Kidney tubule cell (primary cell): ENCODE measurements at places on chromosomes 1 and 21.

DNA sequence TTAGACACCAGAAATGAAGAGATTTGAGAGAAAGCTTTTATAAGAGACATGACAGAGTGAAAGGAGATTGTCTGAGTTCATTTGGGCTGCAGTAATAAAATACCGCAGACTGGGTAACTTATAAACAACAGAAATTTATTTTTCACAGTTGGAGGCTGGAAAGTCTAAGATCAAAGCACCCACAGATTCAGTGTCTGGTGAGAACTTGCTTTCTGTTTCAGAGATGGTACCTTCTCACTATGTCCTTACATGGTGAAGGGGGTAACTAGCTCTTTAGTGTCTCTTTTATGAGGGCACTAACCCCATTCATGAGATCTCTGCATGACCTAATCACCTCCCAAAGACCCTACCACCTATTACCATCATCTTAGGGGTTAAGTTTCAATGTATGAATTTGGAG is 30.9 kb upstream of the FCRL4 start:
- no peak for DNase-seq

DNA sequence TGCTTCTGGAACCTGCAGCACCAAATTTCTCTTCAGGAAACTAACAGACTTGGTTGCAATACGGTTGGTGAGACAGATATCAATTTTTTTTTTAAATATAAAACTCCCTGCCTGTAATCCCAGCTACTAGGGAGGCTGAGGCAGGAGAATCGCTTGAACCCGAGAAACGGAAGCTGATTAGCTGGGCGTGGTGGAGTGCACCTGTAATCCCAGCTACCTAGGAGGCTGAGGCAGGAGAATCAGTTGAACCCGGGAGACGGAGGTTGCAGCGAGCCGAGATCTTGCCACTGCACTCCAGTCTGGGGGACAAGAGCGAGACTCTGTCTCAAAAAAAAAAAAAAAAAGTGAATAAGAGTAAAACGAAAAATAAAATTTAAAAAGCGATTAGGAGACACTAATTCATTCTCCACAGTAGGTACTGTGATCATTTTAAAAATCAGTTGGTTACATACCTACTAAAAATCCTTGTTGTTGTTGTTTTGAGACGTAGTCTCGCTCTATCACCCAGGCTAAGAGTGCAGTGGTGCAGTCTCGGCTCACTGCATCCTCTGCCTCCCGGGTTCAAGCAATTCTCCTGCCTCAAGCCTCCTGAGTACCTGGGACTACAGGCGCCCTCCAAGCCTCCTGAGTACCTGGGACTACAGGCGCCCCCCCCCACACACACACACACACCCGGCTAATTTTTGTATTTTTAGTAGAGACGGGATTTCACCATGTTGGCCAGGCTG is 796 bp upstream of the RBM8A start:
- no peak for DNase-seq

DNA sequence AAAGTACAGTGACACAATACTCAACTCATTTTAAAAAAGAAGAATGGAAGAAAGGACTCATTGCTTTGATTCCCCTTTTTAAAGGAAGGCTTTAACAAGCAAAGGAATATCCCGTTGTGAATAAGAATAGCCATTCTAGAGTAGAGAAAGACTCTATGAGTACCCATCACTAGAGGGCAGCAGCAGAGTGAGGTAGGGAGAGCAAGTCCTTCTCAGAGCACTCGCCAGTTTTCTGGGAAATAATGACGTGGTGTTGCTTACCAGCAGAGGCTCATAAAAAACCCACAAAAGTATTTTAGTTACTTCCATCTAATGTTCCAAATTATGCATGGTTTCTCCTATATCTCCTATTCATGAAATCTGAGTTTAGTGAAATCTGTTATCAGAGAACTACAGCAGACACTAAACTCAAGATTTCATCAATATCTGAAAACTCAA is 74.6 kb downstream of the USP24 start:
- peak; percentile 75 for DNase-seq

DNA sequence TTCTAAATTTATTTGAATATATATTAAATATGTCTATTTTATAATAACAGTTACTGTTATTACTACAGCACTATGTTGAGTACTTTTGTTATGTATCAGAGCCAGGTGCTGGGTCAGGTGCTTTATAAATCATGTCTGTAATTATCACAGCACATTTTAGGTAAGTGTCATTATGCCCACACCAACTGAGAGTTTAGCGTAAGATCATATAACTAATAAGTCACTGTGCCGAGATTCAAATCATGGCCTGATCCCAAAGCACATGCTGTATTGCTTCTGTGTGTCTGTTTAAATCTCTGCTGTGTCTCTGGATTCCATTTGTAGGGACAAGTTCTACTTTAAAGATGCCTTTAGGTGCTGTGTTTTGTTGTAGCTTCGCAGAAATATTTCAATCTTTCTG is 1.9 kb downstream of the GPSM2 start:
- DNase-seq: no peak

- DNase-seq: no peak
Measured at GRCh38 chr1:17121881-17122280, 2.6 kb upstream of the PADI2 start.

- DNase-seq: peak; percentile 8
Measured at GRCh38 chr1:2443277-2444137, 31.1 kb upstream of the PEX10 start.

DNA sequence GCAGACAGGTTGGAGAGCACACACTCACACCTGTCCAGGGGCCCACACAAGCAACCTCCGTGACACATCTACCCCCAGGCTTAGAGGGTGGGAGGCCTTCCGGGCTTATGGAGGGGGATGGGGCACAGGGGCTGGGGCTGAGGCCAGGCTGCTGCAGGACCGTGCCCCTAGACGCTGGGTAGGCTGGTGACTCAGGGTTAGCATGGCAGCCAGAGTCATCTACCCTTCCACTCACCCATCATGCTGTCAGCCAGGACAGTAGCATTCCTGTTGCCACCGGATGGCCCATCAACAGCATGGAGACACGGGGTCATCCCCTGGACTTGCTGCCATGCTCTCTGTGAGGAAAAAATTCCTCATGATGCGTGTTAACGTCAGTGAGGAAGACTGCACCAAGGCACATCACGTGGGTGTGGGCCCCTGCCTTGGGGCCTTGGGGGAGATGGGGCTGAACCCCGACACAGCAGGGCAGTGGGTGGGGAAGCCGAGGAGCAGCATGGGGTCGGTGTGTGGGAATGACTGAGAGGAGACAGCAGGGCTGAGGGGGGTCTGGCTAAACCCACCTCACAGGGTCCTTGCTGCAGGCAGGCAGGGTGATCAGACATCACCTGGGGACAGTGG is 52.8 kb downstream of the WNT9A start:
- no peak for DNase-seq

DNA sequence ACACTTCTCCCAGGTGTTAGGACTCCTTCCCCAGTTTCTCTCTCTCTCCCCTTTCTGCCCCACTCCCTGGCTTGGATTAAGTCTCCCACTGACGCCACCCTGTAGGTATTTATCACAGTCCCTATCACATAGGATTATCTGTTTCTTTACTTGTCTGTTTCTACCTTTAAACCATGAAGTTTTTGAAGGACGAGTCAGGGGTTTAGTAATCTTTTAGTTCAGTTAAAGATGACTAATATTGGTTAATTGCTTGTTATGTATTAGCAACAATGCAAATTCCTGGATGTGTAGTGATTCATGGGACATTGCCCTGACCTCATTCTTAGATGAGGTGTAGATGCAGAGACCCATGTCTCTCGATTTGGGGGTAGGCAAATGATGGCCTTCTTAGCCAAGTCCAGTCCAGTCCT is 6.4 kb downstream of the LAMC1 start:
- DNase-seq: peak; percentile 95

- no peak for DNase-seq
Measured at GRCh38 chr1:215835951-215836350, 268.8 kb downstream of the KCTD3 start.

DNA sequence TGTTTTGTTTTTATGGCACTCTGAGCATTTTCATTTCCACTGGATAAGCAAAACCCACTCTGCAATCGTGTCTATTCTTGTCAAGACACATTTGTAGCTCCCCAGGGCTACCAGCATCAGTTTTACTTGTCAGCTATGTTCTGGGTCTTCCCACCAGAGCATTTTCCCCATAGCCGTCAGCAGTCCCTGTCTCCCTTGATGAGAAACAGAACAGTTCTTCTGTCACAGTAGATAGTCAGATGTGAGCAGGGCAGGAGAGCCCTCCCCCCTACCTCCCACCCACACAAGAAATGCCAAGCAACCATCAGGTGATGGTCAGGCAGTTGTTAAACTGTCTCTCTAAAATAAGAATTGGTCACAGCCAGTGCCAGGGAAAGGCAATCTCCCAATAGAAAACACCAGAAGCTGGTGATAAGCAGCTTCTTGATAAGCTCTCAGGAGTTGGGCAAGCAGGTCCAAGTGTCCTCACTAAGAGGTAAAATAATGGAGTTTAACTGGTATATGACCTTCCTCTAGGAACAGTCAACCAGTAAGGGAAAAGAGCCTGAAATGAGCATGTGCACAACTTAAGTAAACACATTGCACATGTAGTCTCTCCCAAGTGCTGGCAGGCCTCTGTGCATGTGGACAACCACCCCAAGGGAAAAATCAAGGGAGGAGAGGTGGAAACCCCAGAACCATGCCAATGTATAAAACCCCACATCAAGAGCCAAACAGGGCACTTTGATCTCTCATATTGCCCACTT is 208.2 kb downstream of the S1PR1 start:
- DNase-seq: no peak

- DNase-seq: no peak
Measured at GRCh38 chr1:20867847-20868246, 80.7 kb upstream of the HP1BP3 start.

DNA sequence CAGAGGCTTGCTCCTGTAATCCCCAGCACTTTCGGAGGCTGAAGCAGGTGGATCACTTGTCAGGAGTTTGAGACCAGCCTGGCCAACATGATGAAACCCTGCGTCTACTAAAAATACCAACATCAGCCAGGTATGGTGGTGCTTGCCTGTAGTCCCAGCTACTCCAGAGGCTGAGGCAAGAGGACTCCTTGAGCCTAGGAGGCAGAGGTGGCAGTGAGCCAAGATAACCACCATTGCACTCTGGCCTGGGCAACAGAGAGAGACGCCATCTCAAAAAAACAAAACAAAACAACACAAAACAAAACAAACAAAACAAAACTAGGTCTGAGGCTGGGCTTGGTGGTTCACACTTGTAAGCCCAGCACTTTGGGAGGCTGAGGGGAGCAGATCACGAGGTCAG is 38.7 kb upstream of the RAP1GAP start:
- no peak for DNase-seq

DNA sequence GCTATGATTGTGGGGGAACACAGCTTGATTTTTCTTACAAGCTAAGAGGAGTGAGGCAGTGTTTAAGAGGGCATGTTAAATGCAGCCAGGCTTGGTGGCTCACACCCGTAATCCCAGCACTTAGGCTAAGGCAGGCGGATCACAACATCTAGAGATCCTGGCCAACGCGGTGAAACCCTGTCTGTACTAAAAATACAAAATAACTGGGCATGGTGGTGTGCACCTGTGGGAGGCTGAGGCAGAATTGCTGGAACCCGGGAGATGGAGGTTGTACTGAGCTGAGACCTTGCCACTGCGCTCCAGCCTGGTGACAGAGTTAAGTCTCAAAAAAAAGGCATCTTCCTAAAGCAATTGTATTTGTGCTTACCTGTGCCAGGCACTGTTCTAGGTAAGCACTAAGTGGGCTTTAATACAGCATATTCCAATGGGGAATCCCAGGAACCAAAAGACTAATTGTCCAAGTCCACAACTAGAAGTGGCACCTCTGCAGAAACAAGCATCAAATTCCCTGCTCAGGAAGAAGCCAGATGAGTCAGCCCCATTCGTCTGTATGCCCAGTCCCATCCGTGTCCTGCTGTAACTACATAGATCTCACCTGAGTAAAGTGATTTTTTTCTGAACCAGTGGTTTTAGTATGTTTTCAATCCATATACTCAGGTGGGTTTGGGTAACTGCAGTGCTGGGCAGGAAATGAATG is 4.6 kb downstream of the RCC1 start:
- DNase-seq: peak; percentile 76

DNA sequence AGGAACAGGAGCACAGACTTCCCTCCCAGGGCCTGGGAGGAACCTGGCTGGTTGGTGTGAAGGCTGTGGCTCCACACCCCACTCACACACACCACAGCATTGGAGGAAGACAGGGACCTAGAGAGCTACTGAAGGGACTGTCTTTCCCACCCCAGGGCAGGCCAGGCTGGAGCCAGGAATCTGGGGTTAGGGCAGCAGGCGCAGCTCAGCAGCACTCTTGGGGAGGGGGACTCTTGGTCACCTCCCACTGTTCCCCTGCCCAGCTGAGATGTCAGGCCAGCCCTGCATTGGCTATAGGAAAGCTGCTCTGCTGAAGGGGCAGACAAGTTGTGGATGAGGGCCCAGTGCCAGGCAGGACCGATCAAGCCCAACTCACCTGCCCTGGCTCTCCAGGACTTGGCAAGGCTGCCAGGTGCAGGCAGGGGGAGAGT is 1.6 kb upstream of the PLEKHA6 start:
- no peak for DNase-seq

DNA sequence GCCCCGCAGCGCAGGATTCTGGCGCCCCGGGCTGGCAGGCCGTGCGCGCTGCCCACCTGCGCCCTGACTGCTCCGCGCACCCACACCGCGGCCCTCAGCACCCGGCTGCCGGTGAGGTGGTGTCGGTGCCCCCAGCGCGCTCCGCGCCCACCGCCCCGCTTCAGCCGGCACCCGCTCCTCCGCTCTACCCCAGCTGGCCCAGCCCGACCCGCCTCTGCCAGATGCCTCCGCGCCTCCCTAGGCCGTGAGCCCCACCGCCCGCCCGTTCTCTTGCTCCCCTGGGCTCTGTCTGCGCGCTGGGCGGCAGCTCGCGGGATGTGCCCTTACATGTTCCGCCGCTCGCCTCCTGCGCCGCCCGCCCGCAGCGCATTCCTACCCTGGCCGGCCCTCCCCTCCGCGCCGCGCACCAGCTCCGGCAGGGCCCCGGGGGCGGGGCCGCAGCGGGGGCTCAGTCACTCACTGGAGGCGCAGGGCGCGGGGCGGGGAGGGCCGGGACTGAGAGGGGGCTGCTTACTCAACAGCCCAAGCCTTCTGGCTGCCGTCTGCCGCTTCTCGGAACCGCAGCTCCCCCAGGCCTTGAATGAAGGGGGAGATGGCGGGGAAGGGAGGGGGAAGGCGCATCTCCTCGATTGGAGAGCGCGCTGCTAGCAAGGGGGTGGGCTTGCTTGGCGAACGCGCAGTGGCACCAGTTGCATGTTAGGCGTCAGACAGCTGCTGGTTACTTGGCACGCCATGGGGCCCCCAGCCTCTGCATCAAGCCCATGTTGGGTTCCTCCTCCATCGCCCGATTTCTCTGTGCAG is at the start of gene PHLDA3:
Gene PHLDA3 (minus strand): TSS at position 345 of the 801 bp plus-strand sequence. CDS start 402 bp downstream, outside the sequence.
- peak; percentile 90 for DNase-seq

GRCh38 chr1:60279798-60280197 is 206.2 kb upstream of the C1orf87 start:
- DNase-seq: peak; percentile 5
